ENCODE measurements at places on chromosomes 12 and 14. TPM values are rescaled to one million over a fixed set of nuclear protein-coding genes. Genes with fewer than 3 reads are reported as not detected.

- DNase-seq: peak; percentile 62
Observed at GRCh38 chr12:109557200-109557599, 16.1 kb downstream of the MMAB start.

DNA sequence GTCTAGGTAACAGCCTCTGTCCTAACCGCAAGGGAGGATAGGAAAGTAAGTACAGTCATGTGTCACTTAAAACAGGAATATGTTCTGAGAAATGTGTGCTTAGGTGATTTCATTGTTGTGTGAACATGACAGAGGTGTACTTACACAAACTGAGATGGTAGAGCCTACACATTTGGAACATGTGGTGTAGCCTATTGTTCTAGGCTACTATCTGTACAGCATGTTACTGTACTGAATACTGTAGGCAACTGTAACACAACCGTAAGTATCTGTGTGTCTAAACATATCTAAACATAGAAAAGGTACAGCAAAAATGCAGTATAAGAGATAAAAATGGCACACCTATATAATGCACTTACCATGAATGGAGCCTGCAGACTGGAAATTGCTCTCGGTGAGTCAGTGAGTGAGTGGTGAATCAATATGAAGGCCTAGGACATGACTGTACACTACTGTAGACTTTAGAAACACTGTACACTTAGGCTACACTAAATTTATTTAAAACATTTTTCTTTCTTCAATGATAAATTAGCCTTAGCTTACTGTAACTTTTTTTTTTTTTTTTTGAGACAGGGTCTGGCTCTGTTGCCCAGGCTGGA, 13.2 kb upstream of the MDM2 start:
- no peak for DNase-seq

DNA sequence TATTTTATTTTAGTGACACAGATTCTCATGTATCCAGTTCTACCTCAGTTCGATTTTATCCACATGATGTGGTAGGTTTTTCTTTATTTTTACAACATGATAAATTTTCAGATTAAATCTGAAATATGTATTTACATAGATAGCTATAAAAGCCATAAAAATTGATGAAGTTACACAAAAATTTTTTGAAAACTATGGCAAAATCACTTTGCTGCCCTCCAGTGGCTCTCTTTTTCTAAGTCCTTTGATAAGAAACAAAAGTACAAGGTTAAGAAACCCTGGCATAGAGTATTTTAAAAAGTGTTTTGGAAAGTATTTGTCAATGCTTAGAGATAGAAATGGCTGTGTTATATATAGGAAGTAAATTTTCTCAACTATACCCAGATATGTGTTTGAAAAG, 104.2 kb downstream of the PCNX1 start:
- no peak for DNase-seq

DNA sequence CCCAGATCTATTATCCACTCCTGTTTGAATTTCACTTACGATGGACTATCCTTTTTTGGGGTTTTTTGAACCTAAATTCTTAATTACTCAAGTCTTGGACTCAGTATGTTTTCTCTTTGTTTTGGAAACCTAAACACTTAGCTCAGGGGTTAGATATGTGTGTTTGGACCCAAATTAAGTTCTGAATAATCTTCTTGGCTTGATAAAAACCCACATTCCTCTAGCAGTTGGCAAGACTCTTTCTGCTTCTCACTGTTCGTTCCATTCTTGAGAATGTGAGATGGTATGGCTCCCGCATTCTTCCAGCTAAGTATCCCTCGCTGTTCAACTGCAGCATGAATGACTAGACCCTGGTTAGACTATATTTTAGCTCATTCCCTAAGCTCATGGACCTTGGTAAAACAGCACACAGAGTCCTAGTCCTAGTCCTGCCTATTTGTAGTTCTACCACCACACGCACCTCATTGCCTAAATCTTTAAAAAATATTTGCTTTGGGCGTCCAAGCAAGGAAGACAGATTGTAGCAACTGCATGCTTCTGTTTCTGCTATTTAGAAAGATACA, 860.0 kb downstream of the RPS29 start:
- no peak for DNase-seq

DNA sequence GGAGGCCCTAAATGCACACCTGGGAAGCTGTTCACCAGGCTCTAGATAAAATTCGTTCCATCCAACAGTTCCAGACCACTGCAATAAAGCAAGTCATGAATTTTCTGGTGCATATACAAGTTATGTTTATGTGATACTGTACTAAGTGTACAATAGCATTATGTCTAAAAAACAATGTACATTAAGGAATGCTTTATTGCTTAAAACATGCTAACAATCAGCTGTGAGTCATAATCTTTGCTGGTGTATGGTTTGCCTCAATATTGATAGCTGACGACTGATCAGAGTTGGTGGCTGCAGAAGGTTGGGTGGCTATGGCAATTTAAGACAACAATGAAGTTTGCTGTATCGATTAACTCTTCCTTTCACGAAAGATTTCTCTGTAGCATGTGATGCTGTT, 52.3 kb downstream of the ATG14 start:
- no peak for DNase-seq

GRCh38 chr14:55910601-55911243, 207.5 kb upstream of the PELI2 start:
- no peak for DNase-seq

DNA sequence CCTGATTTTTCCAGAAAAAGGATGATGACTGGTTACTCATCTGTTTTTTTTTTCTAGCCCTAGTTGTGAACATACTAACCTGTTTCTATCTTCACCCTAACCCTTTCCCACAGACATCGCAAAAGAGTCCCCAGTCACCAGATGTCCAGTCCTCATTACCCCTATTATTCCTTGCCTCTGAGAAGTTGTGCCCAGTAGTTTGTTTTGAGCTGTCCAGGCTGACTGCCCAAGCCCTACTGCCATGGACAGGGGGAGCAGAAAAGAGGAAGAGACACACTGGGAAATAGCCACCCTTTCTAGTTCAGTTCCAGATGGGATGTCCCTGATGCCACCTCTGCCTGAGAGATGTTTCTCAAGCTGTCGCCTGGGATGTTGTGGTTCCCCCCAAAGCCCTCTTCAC, 13.8 kb upstream of the CELA1 start:
- DNase-seq: no peak

DNA sequence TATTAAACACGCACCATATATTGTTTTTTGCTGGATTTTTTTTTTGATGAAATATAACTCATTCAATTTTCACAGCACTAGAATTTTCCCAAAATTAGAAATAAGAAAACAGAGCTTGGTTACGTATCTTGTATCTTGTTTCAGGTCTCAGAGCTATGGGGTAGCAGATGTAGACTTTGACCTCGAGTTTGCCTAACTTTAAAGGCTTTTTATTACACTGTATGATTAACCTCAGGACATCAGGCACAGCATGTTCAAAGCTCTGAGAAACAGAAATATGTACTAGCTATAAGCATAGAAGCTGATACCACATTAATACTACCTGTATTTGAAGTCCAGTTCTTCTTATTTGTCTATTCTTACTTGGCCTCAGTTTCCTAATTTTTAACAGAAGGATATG, 171.9 kb upstream of the KITLG start:
- no peak for DNase-seq

DNA sequence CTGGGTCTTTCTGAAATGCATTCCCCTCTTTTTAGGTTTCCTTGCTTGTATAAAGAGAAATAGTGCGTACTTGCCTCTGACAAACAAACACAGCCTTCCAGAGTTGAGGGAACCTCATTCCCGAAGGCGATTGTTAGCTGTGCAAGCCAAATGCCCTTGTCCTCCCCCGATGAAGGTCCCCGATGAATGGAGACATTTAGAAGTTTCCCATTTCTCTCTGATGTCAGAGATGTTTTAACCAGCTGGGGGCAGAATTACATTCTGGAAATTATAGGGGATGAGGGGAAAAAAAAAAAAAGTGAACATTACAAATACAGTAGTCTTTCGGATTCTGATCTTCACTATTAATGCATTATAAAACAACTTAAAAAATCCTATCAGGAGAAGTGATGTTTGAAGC, 366.8 kb downstream of the VRK1 start:
- no peak for DNase-seq

- no peak for DNase-seq
Observed at GRCh38 chr12:130179191-130179590, 16.9 kb downstream of the FZD10 start.

DNA sequence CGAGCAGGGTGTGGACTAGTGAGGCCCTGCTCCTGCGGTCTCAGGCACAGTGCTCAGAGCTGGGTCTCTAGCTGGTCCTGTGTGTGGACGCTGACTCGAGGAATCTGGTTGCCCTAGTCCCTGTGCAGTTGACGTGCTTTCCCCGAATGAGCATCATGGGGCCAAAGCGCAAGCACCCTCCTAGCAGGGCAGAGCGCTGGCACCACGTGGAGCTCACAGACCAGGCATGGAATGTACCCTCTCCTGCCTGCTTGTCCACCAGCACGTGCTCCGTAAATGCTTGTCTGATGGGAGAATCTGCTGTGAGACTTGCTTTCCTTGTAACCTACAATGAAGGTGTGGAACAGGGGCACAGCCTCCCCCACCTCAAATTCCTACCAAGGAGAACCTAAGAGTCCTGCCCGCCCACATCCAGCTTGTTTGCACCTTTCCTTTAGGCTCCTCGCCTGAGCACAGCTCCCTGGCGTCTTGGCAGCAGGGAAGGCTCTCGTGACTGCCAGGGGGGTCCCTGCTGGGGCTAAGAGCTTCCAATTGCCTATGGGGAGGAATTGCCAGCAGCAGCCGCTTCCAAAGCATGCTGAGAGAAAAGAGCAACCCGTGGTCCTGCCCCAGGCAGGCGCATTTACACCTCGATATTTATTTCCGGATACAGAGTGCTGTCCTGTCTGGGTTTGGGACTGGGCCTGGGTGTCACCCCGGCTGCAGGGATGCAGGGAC, 125.0 kb downstream of the PIWIL1 start:
- no peak for DNase-seq

GRCh38 chr12:14850929-14851663, 7.8 kb upstream of the ART4 start:
- no peak for DNase-seq

GRCh38 chr12:22610131-22610530, 14.8 kb upstream of the ETNK1 start:
- DNase-seq: no peak

DNA sequence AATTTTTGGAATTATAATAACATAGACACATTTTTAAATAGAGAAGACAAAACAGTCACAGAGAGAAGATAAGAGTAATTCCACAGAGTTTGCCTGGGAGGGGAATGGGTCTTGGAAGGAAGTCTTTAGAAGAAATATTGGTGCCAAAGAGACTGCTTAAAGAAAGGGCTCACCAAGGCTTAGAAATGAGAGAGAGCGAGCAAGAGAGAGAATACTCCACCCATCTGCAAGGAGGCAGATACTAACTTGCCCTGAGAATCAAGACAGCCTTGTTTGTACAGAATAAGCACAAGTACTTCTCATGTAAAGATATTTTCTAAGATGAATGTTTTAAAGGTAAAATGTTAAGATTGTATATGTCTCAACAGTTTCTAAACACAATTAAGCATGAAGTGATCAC, 165.5 kb downstream of the SLC38A4 start:
- DNase-seq: no peak

DNA sequence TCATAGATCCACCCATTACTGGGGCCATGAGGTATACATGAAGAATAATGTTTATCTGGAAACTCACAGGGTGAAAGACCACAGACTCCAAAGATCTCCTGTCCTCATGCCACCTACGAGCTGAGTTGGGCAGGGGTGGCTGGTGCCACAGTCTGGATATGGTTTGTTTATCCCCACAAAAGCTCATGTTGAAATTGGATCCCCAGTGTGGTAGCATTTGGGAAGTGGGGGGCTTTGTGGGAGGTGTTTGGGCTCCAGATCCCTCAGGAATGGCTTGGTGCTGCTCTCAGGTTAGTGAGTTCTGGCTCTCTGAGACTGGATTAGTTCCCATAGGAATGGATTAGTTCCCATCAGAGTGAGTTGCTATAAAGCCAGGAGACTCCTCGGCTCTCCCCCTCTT, 192.3 kb upstream of the FSCB start:
- no peak for DNase-seq

DNA sequence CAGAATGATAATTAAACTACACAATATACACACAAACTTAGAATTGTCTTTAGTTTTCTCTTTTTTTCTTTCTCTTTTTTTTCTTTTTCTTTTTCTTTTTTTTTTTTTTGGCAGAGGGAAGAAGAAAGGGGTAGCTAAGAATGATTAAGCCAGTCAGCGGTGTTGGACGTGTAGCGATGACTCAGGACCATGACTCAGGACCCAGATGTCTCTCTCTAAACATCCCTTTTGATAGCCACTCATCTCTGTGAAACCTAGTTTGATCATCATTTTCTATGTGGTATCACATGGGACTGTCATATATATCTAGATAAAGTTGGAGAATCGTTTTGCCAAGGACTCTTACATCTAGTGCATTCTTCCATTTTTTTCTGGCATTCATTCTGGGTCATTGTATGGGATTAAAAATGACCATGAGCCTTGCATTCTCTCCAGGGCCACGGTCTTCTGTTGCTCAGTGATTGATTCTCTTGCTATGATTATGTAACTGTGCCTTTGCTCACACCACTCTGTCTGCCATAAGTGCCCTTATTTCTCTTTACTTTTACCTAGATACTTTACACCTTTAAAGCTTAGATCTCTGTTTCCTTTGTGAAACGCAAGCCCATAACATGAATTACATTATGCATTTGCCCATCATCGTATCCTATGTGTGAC, 26.6 kb upstream of the NRXN3 start:
- DNase-seq: no peak

GRCh38 chr12:48032597-48032996, 28.3 kb upstream of the COL2A1 start:
- DNase-seq: no peak

GRCh38 chr12:121787063-121788025, 6.1 kb downstream of the RHOF start:
- no peak for DNase-seq

GRCh38 chr12:14999021-14999694, 26.3 kb downstream of the PDE6H start:
- no peak for DNase-seq

GRCh38 chr12:51174501-51174900, 1.6 kb upstream of the TFCP2 start:
- no peak for DNase-seq

GRCh38 chr12:52213564-52214420, 19.3 kb upstream of the KRT7 start:
- peak; percentile 88 for DNase-seq

GRCh38 chr12:19834592-19834991, 395.3 kb downstream of the AEBP2 start:
- DNase-seq: no peak

The DNAI7 gene
- 0.28 TPM for total RNA-seq

The GEMIN2 gene
- total RNA-seq: 11.2 TPM

The POTEG gene
- total RNA-seq: not detected

The KLRC3 gene
- total RNA-seq: not detected

The KRT81 gene
- total RNA-seq: not detected

The GLIPR1L2 gene
- total RNA-seq: 0.54 TPM

The PXN gene
- 122 TPM for total RNA-seq

The MYF5 gene
- 4.7 TPM for total RNA-seq

The C1S gene
- 98.5 TPM for total RNA-seq

The ACVRL1 gene
- total RNA-seq: 40.8 TPM

The EID3 gene
- total RNA-seq: 0.99 TPM

The SLC6A12 gene
- total RNA-seq: 0.50 TPM

The KLRB1 gene
- 0.30 TPM for total RNA-seq

The IFI27L1 gene
- total RNA-seq: 6.5 TPM

The TAS2R8 gene
- not detected for total RNA-seq
